ENCODE measurements at places on chromosomes 16 and 17.

DNA sequence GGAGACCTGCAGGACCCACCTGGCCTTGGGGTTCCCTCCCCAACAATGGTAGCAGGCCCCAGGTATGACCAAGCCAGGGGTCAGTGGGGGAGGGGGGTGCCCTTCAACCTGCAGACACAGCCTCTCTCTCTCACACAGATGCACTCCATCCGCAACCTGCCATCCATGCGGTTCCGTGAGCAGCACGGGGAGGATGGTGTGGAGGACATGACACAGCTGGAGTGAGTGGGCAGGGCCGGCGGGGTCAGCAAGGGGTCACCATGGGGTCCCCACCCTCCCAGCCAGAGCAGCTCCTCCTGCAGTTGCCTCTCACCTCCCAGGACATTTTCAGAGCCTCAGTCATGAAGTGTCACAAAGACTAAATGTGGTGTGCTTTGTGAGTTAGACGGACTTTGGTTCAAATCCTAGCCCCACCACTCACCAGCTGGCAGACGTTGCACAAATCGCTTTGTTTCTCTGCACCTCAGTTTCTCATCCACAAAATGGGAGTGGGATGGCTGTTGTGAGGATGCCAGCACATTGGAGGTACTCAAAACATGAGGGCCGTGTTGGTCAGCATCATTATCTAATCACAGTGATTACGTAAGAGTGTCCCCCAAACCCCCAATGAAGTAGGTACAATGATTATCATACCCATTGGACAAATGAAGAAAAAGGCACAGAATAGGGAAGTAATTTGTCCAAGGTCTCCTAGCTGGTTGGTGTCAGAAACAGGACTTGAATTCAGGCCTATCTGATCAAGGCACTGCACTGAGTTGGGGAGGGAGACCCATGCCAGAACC lies 16.0 kb downstream of the MYO15A start:
- DNase-seq, result no peak

- no peak for DNase-seq
Observed at GRCh38 chr16:80577485-80578280, 36.9 kb downstream of the DYNLRB2 start.

GRCh38 chr17:8465356-8465755 lies 29.7 kb downstream of the NDEL1 start:
- no peak for DNase-seq

GRCh38 chr16:35186045-35186759 lies 1726.8 kb downstream of the TP53TG3F start:
- DNase-seq, result no peak

- DNase-seq, result no peak
Observed at GRCh38 chr17:263271-263670, 81.8 kb upstream of the DOC2B start.

DNA sequence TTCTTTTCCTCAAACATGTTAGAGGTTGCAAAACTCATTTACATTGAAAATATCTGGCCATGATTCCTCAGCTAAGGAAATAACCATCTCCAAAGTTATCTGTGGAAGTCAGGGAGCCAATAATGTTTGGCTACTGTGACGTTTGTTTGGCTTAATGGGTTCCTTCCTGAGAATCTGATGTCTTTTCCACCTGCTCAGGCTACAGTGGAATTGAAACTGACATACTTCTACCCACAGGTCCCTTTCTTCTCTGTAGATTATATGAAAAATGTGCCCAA lies 221.1 kb upstream of the XYLT1 start:
- no peak for DNase-seq

DNA sequence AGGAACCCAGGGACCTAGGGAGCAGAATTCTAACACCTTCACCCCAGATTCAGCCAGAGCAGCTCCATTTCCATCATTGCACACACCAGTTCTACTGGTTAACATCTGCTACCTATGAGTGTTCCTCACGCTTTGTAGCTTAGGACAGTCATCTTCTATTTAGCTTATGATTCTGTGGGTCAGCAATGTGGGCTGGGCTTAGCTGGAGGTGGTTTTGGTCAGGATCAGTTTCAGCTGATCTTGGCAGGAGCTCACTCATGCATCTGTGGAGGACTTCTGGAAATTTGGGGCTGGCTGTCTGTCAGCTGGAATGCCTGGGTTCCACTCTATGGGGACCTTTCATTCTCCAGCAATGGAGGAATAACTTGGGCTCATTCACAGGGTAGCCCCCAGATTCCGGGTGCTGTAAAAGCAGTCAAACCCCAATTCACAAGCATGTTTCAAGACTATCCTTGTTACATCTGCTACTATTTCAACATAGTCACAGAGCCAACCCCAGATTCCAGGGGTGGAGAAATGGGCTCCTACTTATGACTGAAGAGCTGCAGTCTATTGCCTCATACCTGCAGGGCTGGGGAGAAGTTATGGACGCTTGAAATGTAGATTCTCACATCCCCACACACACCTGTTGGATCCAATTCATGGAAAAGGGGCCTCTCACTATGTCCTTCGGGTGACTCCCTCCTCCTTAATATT lies 3.4 kb upstream of the HP start:
- DNase-seq, result no peak

- DNase-seq, result no peak
Observed at GRCh38 chr17:78568494-78569115, 8.6 kb downstream of the DNAH17 start.

GRCh38 chr16:2252806-2253148 lies 1.4 kb upstream of the ECI1 start:
- DNase-seq, result no peak

GRCh38 chr16:80989801-80990200 lies 16.9 kb downstream of the CMC2 start:
- no peak for DNase-seq

DNA sequence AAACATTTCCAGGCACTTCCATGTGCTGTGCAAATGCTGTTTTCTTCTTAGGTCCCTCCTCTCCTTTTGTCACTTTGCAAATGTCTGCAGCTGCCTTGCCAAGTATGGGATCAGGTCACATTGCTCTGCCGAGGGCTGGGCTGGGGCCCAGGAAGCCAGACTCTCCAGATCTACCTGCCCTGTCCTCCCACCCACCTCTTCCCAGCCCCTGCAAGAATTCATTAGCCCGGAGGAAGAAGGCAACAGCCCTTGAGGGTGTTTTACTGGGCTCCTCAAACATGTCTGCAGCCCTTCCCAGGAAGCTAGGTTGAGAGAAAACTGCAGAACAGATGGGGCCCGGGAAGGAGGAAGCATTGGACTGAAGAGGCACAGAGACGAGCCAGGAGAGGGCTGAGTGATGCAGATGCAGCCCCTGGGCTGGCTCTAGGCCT lies 47.1 kb downstream of the WSB1 start:
- no peak for DNase-seq

DNA sequence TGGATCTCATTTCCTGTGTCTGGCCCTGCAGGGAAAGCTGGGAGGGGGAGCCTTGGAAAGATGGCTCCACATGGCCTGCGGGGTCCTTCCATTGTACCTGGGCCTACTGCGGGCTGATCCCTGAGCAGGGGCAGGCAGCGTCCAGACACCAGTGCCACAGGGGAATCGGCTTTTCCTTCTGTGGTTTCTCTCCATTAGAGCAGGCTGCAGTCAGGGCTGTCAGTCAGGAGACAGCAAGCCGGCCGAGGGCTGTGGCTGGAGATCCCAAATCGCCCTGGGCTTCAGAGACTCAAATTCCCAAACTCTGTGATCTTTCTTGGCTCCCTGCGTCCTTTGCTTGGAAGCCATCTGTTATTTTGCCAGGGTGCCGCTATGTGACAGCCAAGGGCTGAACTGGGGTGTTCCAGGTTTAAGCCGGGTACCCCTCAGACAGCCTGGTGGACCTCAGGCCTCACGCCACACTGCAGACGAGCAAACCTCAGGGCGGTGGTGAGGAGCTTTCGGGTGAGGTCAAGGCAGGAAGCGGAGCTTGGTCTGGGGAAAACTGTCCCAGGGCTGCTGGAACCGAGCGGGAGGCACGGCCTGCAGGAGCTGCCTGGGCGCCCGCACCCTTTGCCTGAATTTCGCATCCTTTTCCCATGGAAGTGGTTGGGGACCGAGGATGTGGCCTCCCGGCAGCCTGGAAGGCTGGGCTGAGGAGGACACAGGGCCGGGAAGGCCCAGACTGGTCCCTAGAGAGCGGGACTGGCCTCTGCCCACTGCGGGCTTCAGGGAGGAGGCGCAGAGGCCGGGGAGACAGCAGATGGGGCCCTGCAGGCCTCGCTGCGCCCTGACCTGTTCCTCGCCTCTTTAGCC lies 1.5 kb upstream of the CPNE7 start:
- DNase-seq, result no peak

DNA sequence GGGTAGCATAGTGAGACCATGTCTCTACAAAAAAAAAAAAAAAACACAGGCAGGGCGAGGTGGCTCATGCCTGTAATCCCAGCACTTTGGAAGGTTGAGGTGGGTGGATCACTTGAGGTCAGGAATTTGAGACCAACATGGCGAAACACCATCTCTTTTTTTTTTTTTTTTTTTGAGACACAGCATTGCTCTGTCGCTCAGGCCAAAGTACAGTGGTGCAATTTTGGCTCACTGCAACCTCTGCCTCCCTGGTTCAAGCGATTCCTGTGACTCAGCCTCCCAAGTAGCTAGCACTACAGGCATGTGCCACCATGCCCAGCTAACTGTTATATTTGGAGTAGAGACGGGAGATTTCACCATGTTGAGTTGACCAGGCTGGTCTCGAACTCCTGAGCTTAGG lies 5.1 kb downstream of the RAMP2 start:
- no peak for DNase-seq

DNA sequence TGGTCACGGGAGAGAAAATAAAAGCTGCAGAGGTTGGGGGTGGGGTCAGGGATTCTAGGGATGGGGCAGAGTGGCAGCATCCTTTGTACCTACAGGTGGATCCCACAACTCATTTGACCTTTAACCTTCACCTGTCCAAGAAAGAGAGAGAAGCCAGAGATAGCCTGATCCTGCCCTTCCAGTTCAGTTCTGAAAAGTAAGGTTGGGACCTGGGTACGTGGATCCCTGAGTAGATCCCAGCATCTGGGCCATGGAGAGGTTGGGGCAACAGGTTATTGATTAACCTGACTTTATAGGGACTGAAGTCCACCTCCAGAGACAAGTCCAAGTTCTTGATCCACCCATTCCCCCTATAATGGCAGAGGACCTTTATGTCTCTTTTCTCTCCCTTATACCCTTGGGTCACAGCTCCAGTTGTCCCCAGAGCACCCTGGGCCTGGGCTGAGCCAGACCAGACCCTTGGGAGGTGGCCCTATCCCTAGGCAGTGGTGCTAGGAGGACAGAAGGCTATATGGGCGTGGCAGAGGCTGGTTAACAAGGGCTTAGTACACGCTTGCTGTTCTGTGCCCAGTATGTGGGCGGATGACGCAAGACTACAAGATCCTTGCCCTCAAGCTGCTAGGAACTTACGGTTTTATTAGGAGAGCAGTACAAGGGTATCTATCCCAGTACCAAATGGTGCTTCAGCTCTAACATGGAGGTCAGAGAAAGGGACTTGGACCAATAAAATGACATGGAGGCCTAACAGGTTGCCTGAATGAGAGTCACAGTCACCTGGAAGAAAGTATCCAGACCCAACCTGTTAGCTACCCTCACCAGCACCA lies 3.3 kb downstream of the CLDN7 start:
- DNase-seq, result no peak

DNA sequence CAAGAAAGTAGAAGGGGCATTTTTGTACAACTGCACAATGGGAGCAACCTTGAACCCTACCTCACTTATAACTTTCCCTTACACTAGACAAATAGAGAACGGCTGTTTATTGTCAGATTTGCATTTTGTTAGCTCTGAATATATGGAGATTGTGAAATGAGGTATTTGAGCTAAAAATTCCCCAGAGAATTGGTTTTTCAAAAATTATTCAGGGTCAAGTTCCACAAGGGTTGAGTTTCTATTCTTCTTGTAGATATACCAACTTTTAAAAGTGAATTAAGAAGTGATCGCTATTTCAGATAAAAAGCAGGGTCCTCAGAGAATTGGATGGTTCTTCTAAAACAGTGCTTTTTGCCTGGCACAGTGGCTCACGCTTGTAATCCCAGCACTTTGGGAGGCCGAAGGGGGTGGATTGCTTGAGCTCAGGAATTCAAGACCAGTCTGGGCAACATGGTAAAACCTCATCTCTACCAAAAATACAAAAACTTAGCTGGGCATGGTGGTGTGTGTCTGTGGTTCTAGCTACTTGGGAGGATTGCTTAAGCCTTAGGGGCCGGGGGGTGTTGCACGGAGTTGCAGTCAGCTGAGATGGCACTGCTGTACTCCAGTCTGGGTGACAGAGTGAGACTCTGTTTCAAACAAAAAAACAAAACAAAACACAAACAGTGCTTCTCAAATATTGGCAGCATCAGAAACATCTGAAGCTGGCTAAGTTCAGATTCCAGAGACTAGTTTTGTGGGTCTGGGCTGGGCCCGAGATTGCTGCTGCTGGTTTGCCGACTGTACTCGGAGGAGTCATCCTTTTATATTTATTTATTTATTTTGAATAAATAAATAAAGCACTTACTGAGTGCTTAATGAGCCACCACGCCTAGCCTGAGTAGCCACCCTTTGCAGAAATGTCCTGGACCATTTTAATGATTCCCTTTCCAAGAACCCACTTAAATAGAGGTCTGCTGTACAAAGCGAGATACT lies 50.9 kb downstream of the PECAM1 start:
- no peak for DNase-seq

- DNase-seq, result no peak
Observed at GRCh38 chr17:69815406-69815805, 259.6 kb upstream of the KCNJ16 start.

Data from SK-N-DZ (cell line).